NB4 (cell line): ENCODE measurements at places on chromosomes 7 and 10.
A peak's percentile ranks its signal among the peaks of the same experiment; 100 is the strongest.

DNA sequence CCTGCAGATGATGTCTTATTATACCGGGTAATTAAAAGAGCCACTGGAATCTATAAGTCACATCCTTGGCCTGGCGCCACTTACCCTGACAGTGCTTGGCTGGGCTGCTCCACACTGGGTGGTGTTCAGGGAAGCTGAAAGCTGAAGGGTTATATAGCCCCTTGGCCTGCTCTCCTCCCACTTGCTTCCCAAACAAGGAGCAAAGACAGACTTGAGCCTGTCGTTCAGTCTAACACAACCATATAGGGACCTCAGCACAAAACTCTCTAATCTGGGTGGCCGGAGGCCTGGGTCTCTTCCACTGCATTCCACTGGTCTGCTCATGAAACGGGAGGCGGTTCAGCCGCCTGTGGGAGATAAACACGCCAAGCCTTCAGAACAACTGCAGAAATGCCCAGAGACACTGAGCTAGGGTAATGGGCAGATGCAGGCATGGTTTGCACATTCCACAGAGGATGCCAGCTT, at the start of gene ACTA2:
Gene ACTA2, minus strand, starts transcription at position 127 of the 465 bp plus-strand sequence. CDS start 3,843 bp downstream, outside the sequence.
- no peak for DNase-seq

GRCh38 chr7:101993311-101993710, 175.9 kb downstream of the CUX1 start:
- no peak for DNase-seq

DNA sequence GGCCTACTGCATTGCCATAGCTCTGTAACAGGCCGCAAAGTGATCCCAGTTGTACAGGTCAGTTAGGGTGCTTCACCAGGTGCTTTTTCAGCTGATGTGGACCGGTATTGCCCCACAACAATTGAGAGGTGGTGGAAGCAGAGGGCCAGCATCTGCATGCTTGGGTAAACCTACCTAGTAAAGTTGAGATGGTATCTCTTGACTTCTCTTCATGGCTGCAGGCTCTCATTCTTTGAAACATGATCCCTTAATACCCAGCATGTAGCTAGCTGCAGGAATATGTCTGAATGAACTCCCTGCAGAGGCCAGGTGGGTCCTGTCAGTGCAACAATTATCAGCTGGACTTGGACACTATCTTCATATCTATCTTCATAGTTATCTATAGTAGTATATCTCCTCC, 60.7 kb upstream of the CCDC6 start:
- no peak for DNase-seq

GRCh38 chr7:129843365-129843898, 109.3 kb downstream of the UBE2H start:
- no peak for DNase-seq

- DNase-seq, result peak; percentile 70
These were observed 104.0 kb downstream of the TRIL start for GRCh38 chr7:28853834-28854749.
